NCI-H1417 treated with DMSO at 0.1 percent for 48 hours (cell line): ENCODE measurements at places on chromosomes 1 and 21.

- DNase-seq = no peak
These were observed 673 bp upstream of the DHCR24 start for GRCh38 chr1:54887665-54888071.

DNA sequence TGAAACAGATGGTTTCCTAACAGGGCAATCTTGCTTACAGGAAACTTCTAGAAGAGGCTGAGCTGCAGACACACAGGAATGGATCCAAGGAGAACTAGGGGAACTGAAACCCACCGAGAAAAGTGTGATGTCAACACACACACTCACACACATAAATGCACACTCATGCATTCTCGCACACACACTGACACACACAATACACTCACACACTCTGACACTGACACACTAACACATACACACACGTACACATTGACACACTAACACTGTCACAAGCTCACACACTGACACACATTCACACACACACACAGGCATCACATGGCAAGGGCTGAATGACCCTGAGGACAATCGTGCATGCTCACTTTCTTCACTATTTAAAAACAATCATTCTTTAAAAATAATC lies 142.7 kb downstream of the NPHP4 start:
- DNase-seq = no peak

DNA sequence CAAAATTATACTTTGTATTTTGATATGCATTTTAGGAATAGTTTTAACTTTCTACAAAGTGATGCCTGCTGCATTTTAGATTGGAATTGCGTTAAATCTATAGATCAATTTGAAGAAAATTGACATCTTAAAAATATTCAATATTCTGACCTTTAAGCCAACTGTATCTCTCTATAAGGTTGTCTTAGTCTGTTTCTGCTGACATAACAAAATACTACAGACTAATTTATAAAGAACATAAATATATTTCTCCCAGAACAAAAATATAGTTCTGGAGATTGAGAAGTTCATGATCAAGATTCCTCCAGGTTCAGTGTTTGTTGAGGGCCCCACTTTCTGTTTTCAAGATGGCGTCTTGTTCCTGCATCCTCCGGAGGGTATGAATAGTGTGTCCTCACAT lies 73.6 kb upstream of the NEGR1 start:
- DNase-seq = no peak

- DNase-seq = no peak
These were observed 20.5 kb upstream of the CD2 start for GRCh38 chr1:116733476-116734365.
